C1 segment of cervical spinal cord (tissue), 14 donors: ENCODE measurements at places on chromosomes 5 and 9.

DNA sequence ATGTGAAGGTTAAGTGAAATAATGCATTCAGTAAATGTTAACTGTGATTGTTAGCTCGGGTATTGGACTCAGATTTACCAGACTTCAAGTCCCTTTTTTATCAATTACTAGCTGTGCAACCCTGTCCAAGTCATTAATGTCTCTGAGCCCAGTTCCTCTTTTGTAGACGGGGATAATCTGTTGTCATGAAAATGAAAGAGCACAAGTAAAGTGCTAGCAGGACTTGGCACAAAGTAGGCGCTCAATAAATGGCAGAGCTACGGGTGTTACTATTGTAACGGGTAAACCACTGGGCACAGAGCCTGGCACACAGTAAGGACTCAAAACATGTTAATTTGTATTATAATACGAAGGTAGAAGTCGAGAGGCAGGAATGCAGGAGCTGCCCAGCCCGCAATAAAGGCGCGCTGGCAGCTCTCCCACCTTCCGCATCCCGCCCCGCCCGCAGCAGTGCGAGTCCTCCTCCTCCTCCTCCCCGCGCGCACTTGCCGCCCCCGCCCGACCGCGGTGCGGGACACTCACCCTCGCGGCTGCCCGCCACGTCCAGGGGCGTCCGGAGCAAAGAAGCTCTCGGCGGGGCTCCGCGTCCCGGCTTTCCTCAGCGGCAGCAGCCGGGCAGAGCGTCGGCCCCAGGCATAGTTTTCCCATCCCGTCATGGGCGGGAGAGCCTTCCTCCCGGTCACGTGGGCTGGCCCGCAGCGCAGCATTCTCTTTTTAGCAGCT, at the start of gene C1QTNF2:
C1QTNF2 (minus strand) TSS at position 637 of the 723 bp plus-strand sequence. CDS start 15,615 bp downstream, outside the sequence.
- no peak for DNase-seq

- DNase-seq = peak; percentile 44
Measured at GRCh38 chr9:114372921-114373448, 14.8 kb downstream of the AKNA start.

DNA sequence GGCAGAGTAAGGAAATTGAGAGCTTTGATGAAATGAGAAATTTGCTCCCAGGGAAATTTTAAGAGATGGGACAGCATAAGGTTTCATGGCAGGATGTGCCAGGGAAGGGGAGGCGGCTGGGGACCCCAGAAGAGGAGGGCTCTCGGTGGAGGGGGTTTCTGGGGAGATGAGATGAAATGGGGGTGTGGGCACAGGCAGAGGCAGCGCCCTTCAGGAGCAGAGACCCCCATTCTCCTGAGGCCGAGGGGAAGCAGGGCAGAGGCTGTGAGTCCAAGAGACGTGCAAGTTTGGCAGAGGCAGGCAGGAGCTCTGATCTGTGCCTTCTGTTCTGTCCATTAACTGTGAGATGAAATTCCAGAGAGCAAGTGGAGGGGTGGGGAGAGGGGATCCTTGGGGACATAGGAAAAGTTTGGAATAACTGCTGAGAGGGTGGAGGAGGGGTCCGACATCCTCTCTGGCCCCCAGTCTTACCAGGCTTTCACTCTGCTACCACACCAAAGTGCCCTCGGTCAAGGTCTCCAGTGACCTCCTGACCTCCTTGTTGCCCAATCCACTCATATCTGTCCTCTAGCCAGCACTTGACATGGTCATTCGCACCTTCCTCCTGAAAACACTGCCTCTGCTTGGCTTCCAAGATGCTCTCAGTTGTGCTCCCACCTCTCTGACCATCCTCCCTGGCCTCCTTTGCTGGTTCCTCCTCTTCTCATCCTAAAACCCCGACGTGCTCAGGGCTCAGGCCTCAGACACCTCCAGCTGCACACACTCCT, 108.1 kb upstream of the MVB12B start:
- DNase-seq = no peak

GRCh38 chr5:39024884-39025283, 49.3 kb downstream of the RICTOR start:
- no peak for DNase-seq

GRCh38 chr5:53110156-53110555, 599 bp upstream of the MOCS2 start:
- no peak for DNase-seq

DNA sequence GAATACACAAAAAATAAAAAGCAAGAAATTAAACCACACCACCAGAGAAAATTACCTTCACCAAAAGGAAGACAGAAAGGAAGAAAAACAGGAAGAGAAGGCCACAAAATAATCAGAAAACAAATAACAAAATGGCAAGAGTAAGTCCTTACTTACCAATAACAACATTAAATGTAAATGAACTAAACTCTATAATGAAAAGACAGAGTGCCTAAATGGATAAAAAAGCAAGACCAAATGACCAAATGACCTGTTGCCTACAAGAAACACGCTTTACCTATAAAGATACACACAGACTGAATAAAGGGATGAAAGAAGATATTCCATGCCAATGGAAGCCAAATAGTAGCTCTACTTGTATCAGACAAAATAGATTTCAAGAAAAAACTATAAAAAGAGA, 87.2 kb downstream of the TSSK1B start:
- no peak for DNase-seq

DNA sequence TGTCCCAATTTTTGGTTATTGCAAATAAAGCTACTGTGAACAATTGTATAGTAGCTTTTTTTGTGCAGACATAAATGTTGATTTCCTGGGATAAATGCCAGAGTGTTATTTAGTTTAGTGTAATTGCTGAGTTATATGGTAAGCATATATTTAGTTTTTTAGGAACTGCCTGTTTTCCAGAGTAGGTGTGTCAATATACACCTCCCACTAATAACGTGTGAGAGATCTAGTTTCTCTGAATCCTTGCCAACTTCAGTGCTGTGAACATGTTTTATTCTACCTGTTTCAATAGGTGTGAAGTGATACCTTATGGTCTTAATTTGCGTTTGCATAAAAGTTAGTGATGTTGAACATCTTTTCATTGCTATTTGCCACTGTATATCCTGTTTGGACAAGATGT, 9.1 kb upstream of the OR2S2 start:
- no peak for DNase-seq

- DNase-seq = no peak
Measured at GRCh38 chr9:105141146-105141975, 103.1 kb upstream of the SLC44A1 start.

DNA sequence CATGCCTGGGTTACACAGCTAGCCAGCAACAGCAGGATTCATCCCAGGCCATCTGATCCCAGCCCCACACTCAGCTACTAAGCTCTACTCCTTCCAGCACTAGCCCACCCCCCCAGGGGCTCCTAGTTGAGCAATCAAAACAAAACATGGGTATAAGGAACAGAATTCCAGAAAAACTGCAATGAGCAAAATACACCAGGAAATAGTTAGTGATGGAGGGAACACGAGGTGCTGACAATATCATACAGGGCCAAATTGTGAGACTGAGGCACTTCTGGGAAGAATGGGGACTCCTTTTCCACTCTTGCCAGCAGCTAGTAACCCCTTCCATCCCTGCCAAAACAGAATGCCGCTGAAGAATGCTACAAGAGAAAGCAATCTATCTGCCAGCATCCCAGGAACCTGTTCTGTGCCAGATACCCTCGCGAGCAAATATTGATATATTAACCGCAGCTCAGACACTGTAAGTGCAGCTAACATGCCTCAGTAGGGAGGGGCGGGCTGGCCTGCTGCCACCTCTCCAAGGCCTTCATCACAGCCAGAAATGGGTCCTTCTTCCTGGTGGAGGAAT, 161.4 kb downstream of the SLIT3 start:
- no peak for DNase-seq

GRCh38 chr9:115223471-115223870, 105.5 kb upstream of the TNC start:
- DNase-seq = no peak

GRCh38 chr5:75387806-75388205, 50.8 kb downstream of the HMGCR start:
- DNase-seq = no peak

DNA sequence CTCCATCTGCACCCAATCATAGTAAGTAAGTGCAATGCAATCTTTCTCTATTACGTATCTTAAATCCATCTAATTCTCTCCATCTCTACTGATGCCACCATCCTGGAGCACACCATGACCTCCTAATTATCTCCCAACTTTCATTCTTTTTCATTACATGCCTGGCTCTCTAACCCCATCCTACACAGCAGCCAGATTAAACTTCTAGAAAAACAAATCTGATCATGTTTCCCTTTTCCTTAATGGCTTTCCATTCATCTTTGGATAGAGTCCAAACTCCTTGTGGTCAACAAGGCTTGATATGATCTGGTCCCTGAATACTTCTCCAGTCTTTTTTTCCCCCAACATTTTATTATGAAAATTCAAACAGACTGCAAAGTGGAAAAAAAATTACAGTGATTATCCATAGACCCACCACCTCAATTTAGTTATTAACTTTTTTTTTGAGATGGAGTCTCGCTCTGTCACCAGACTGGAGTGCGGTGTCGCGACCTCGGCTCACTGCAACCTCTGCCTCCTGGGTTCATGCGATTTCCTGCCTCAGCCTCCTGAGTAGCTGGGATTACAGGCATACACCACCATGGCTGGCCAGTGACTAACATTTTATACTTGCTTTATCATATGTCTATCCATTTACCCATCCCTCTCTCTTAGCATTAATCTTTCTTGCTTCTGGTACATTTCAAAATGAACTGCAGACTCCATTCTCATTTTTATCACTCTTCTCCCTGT, 5.2 kb downstream of the PPP2R2B start:
- no peak for DNase-seq

GRCh38 chr9:110197330-110198187, 10.4 kb downstream of the C9orf152 start:
- DNase-seq = no peak

GRCh38 chr5:136802383-136802782, 437.0 kb upstream of the TRPC7 start:
- no peak for DNase-seq

- no peak for DNase-seq
Measured at GRCh38 chr9:1709347-1709746, 305.8 kb upstream of the SMARCA2 start.

DNA sequence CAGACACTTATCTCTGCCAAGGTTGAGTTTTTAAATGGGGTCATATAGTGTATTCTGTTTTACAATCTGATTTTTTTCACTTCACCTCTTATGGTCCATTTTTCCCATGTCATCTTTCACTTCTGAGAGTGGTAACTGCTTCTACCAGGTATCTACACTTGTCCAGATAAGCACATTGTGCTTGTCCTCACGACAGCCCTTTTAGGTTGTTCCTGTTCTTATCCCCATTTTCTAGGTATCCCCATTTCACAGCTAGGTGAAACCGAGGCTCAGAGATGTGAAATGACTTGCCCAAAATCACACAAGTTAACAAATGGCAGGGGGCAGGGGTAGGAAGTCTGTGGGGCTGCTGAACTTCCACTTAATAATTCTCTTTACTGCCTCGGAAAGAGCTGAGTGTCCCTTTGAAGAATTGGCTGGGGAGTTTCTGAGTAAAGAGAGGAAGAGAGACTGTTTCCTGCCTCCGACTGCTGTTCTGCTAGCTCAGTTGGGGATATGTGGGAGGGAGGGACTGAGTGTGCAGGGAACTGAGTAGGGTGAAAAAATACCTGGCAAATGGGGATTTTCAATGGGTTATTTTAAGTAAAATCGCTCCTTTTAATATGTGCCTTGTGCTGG, 255.4 kb downstream of the GRIA1 start:
- no peak for DNase-seq

GRCh38 chr5:52760695-52761366, 26.9 kb upstream of the ITGA1 start:
- no peak for DNase-seq

DNA sequence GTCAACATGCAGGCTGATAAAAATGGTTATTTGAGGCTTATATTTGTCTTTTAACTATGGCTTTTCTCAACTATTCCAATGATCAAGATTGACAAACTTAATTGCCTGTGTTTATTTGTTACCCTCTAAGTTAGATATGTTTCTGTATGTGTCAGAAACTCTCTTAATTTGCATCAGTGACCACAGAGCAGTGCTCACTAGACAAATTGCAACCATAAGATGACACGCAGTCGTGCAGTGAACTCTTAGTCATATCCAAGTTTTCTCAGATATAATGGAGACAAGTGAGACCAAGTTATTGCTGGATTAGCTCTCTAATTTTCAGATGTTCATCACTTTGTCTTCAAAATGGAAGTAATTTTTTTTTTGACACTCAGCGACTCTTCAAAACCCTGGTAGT, 342.2 kb upstream of the RFX3 start:
- DNase-seq = no peak

GRCh38 chr9:129697656-129698253, 32.3 kb downstream of the PRRX2 start:
- DNase-seq = no peak

DNA sequence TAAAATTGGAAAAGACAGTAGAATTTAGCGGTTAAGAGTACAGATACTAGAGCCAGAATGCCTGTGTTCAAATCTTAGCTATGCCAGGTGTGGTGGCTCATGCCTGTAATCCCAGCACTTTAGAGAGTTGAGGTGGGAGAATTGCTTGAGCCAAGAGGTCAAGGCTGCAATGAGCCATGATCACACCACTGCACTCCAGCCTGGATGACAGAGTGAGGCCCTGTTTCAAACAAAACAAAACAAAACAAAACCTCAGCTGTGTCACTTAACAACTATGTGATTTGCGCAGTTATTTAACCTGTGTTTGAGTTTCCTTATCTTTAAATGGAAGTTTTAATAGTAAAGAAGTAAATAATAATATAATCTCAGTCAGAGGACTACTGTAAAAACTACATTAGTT, 68.3 kb downstream of the TBCA start:
- DNase-seq = no peak

GRCh38 chr9:129667850-129668249, 2.4 kb downstream of the PRRX2 start:
- DNase-seq = no peak

DNA sequence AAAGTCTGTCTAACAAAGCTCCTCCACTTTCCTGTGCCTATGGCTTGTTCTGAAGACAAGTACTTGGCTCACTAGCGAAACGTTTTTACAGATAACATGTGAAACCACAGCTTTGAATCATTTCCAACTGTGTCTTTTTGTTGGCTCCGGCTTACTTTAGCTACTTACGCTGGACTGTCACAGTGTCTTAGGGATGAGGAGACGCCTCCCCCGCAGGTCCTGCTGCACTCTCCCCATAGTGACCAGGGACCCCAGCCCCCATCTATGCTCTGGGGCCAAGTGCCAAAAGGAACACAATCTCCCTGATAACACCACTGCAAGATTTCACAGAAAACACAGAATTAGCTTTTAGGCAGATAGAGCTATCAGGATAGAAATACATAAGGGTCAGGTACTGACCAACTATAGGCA, 219.1 kb downstream of the ADAMTS6 start:
- no peak for DNase-seq

- DNase-seq = no peak
Measured at GRCh38 chr5:115168829-115169486, 750 bp downstream of the TRIM36 start.

- no peak for DNase-seq
Measured at GRCh38 chr5:117318528-117318927, 743.9 kb upstream of the SEMA6A start.

DNA sequence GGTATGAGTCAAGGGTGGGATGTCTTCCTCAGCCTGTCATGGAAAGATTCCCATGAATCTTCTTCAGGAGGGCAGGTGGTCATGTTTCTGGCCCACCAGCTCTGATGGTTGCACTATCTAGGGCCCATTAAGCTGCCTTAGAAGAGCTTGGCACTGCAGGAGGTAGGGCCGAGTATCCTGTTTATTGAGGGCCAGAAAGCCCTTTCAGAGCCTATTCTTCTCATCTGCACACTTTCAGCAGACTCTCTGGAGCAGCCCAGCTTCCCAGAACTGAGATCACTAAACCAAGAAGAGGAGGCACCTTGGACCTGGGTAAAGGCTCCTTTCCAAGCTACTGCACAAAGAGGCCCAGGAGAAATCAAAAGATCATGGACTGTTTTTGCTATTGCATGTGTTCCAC, 146.5 kb downstream of the MTX3 start:
- DNase-seq = no peak

- no peak for DNase-seq
Measured at GRCh38 chr5:55308254-55308836, 556 bp downstream of the MTREX start.
